ENCODE measurements at places on chromosomes 4 and X.

DNA sequence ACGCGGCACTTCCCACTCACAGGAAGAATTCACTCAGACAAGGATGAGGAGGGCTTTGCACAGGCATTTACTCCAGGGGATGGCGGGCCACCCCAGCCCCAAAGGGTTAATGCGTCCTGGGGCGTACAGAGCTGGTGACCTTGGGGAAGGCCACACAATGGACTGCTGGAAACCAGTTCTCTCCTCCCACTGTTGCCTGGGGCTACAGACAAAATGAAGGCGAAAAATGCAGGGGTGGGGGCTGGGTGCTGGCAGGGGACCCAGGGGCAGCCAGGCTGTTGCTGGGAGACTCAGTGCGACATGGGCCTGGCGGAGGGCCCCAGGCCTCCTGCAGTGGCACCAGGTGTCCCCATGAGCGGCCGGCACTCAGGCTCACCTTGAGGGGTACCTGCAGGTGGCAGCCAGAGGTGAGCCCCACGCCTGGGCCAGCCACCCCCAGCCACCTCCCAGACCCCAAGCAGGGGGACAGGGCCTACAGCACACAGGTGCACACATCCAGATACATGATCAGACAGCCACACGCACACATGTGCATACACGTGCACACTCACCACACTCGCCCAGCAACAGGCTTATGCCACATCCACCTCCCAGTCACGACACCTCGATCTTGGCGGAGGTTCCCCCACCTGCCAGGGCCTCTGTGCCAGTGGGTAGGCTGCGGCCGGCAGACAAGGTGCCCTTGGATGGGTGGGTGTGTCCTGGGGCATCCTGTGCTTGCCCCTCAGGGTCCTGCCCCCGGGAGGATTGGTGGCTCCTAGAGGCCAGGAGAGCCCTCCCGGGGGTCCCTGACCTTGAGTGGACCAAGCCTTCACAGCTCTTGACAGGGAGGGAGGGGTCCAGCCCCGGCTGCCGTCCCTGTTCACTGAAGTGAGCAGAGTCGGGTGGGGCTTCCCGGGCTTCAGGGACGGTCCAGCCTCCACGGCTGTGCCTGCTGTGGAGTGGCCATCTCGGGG lies 13.1 kb downstream of the NAT8L start:
- DNase-seq = no peak

DNA sequence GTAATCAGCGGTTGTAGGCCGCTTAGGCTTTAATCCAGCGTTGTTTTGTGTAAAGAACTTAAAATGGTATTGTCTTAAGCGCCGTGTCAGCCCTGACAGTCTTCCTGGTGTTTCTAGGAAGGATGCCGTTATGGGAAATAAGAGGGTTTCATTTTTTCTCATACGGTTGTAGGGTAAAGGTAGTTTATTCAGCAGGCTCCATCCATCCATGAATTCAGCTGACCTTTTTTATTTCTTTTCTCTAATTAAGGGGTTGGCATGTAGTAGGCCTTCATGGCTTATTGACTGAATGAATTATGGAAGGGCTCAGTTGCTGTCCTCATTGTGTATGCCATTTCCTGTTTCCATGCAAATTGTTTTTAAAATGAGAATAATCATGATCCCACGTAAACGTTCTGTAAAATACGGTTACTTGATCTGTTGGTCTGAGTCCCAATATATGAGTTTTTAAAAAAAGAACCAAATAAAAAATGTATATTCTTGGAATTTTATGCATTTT lies 693 bp downstream of the OCIAD1 start:
- peak; percentile 21 for DNase-seq

- peak; percentile 26 for DNase-seq
Observed at GRCh38 chrX:15786915-15787314, 3.4 kb upstream of the ZRSR2 start.

DNA sequence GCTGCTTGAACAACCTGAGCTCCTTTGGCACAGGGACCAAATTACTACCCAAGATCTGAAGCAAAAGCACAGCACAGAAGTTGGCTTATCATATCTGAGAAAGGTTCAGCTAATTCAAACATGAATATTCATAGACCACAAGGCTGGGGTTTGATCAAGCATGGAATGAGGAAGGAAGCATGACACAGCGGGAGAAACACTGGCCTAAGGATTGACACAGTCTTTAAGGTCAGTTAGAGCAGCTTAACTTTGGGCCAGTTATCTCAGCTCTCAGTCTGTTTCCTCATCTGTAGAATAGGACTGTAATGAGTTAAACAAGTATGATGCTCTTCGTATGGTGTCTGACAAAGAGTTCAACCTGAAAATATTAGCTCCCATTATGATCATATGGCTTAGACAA lies 88.5 kb upstream of the CBR4 start:
- DNase-seq = peak; percentile 82

DNA sequence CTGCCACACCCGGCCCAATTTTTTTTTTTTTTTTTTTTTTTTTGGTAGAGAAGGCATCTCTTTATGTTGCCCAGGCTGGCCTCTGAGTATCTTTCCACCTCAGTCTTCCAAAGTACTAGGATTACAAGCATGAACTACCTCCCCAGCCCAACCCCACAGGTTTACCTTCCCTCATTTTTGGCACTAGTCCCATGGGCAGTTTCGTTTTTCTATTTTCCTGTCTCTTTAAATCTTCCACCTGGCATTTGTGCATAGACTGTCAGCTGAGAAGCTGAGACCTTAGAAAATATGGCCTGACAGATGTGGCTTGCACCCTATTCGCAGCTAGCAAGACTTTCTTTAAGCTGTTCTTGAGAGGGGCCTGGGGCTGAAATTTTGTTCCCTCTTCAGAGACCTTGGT lies 27.9 kb downstream of the TNIP2 start:
- no peak for DNase-seq

- peak; percentile 51 for DNase-seq
Observed at GRCh38 chrX:148572337-148572736, 71.9 kb downstream of the AFF2 start.

GRCh38 chr4:166896254-166896653 lies 338.0 kb downstream of the SPOCK3 start:
- DNase-seq = no peak

GRCh38 chr4:113293043-113293560 lies 243.6 kb downstream of the ANK2 start:
- DNase-seq = no peak

- DNase-seq = no peak
Observed at GRCh38 chr4:124940387-124940786, 227.9 kb upstream of the ANKRD50 start.

DNA sequence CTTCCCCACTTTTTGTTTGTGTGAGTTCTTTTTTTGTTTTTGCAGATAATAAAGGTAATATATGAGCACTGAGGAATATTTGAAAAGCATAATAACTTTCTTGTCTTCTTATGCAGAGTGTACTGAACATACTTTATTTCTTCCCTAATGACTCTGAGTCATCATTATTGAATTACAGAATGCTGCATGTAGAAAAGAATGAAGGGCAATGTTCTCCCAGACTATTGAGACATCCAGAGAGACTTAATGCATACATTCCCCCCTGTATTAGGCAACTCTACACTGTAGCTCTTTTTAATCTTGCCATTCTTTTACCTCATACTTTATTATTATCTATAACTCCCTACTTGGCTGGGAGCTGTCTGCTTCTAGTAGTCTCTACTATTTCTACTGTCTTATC lies 240.5 kb upstream of the ANKRD50 start:
- no peak for DNase-seq

- DNase-seq = peak; percentile 59
Observed at GRCh38 chrX:56726605-56727004, 2.4 kb upstream of the NBDY start.

GRCh38 chrX:102767287-102767686 lies 46.7 kb downstream of the GPRASP3 start:
- DNase-seq = no peak

- no peak for DNase-seq
Observed at GRCh38 chrX:30831082-30831481, 58.0 kb downstream of the TAB3 start.

DNA sequence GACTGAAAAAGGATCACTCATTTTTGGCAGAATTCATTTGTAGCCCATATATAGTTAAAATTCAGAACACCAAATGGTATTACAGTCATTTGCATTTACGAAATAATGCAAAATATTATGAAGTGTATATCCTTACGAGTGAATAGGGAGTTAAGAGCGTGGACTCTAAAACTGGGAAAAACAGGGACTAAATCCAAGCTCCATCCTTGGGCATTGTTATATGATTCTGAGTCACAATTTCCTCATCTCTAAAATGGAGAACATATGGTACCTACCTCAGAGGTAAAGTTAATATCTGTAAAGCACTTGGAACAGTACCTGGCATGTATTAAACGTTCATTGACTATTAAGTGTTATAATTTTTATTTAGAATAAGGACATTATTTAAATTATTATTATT lies 106.3 kb downstream of the ZAR1 start:
- DNase-seq = no peak

GRCh38 chr4:121278811-121279368 lies 101.9 kb downstream of the QRFPR start:
- DNase-seq = no peak

- no peak for DNase-seq
Observed at GRCh38 chr4:90081432-90082144, 45.6 kb upstream of the CCSER1 start.

GRCh38 chr4:123941306-123941705 lies 544.7 kb downstream of the SPRY1 start:
- DNase-seq = no peak

- DNase-seq = no peak
Observed at GRCh38 chrX:37998586-37999262, 7.6 kb upstream of the SYTL5 start.

DNA sequence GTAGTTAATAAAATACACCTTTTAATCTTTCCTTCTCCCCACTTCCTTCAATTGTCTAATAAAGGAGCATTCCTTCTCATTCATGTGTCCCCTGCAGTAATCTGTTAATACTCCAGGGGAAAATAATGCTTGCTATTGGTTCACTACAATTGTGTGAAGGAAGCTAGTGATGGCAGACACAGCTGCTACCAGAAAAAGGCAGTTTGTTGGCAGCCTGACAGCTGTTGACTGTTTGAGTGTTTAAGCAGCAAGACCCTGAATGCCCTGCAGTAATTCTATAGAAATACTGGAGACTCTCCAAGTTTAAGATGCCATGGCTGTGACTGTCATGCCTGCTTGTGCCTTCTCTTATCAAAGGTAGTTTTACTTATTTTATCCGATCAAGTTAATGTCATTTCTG lies 359.5 kb downstream of the C4orf33 start:
- DNase-seq = no peak

DNA sequence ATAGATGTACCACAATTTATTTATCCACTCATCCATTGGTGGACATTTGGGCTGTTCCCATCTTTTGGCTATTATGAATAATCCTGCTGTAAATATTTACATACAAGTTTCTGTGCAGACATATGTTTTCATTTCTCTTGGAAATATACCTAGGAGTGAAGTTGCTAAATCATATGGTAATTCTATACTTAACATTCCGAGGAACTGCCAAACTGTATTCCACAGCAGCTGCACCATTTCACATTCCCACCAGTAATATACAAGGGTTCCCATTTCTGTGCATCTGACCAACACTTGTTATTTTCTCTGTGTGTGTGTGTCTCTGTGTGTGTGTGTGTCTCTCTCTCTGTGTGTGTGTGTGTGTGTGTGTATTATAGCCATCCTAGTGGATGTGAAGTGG lies 15.4 kb upstream of the DOCK11 start:
- DNase-seq = no peak

- DNase-seq = no peak
Observed at GRCh38 chrX:1657367-1658070, 42.7 kb downstream of the ASMT start.

DNA sequence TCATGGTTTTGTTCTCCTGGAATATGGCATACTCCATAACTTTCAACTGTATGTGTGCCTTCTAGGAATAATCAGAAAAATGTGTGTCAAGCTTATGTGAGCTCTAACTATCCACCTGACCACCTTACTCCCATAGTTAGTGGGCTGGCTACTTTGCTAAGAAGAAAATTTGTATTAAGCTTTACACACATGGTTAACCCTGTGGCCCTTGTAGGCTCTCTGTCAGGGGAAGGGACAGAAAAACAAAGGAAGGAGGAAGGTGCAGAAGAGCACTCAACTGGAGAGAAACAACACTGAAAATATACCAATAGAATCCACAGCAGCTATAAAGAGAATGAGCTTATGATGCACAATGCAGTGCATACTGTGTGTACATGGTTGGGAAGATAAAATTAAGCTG lies 84.6 kb downstream of the PPP3CA start:
- DNase-seq = no peak

- DNase-seq = peak; percentile 16
Observed at GRCh38 chr4:148444296-148445070, 2.3 kb upstream of the NR3C2 start.

DNA sequence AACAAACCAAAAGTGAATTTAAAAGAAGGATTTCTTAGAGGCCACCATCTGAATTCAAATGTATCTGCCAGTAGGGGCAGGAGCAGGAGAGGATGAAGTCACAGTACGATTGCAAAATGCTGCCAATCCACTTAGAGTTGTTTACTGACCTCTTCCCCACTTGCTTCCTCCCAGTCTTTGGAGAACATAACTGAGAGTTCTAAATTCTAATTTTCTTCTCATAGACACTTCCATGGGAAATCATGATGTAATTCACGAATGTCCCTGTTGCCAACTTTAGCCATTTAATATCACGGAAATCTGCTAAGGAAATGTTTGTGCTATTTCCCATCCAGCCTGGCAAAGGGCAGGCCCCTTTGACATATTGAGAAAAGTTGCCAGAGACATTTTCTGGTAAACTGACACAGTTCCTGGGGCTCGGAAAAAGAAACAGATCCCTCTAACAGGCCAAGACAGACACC lies 33.6 kb upstream of the NOCT start:
- peak; percentile 82 for DNase-seq

DNA sequence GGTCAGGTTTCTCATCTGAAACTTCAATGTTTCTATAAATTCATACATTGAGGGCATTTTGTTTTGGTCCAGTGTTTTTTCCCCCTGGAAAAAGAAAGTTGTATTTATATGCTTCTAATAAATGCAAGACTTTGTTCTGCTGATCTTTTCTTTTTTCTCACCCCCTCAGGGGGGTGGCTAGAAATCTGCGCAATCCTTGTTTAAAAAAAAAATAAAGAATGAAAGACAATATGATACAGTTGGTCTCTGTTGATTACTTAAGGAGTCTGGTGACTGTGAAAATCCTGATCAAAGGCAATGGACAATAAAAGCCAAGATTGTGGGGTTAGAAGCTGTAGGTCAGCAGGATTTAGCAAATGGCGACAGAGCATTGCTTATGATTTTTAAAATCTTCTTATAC lies 180.5 kb downstream of the KIT start:
- no peak for DNase-seq

- no peak for DNase-seq
Observed at GRCh38 chr4:93828995-93829819, 654 bp downstream of the ATOH1 start.

Data from suppressor macrophage treated with lipopolysaccharide for 1 hour (primary cell).